Omental fat pad (tissue), 4 donors: ENCODE measurements at places on chromosomes 2 and 18. TPM values are rescaled to one million over a fixed set of nuclear protein-coding genes. Genes with fewer than 3 reads are reported as not detected.
A peak's percentile ranks its signal among the peaks of the same experiment; 100 is the strongest.

The UGT1A5 gene
- not detected for total RNA-seq

The POTEJ gene
- not detected for total RNA-seq

The SERPINB3 gene
- not detected for total RNA-seq

The EDAR gene
- total RNA-seq = not detected

The ZNF142 gene
- 11.8 TPM for total RNA-seq

The HMSD gene
- total RNA-seq = 1.6 TPM

The SAG gene
- total RNA-seq = not detected

The GYPC gene
- total RNA-seq = 171 TPM

The UGT1A4 gene
- not detected for total RNA-seq

The REG3A gene
- total RNA-seq = not detected

The PLCL1 gene
- total RNA-seq = 5.4 TPM

DNA sequence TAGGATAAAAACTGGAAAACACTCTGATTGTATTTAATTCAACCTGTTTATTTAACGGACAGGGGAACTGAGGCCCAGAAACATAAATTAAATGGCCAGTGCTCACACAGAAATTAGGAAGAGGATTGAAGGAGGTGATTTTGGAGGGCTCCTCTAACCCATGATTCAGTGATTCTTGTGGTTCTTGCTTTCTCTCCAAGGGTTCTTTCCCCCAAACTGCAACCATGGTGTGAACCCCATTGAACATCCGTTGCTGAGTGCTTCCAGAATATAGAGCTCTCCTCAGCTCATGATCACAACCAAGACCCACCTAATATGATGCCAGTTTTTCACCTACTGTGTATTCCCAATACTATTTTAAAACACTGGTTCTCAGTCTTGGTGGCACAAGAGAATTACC is 41.4 kb downstream of the BMP10 start:
- no peak for DNase-seq

DNA sequence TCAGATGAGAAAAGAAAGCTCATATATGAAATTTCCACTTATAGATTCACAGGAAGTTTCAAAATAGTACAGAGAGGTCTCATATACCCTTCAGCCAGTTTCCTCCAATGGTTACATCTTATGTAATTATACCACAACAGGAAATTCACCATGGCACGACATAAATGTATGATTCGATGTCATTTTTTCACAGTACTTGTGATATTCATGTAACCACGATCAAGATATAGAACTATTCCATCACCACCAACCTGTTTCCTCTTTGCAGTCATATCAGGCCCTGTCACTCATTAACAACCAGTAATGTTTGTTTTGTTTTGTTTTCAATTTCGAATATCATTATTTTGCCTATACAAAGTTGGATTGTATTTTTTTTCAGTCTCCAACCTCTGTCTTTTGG is 314.3 kb upstream of the POU3F3 start:
- DNase-seq = no peak

DNA sequence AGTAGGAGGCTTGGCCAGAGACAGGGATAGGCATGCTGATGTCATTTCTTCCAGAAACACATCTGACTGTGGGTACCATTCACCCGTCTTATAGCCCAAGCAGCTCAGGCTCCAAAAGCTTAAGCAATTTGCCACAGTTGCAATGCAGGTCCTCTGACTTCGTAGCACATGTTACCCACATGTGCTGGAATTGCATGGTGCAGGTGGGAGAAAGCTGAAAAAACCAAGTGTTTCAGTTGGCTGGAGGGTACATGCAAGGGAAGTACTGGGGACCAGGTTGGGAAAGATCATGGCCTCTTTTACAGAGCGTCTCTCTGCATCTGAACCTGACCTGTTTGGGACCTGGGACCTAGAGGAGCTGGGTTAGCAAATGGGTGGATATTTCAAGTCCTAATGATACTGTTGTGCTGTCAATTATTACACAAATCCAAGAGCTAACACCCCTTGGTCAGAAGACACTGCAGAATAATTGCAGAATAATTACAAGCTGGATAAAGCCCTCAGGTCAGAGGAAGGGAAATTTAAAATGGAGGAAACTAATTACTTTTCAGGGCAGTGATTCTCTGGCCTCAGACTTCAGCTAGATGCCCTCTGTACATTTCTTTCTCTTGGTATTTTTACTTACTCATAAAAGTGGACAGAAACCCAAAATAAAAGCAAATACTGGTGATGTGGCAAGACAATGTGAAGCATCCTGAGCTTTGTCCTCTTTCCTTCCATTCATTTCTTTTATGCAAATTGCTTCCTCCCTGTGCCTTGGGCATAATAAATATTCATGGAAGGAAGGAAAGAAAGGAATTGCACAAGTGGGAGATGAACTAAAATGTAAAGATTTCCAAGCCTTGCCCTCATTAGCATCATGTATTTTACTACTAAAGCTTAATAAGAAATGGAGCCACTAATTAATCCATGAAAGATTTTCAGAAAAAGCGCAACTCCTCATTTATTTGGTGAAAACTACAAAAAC is 45.6 kb upstream of the TTC39C start:
- DNase-seq = no peak

GRCh38 chr2:230019742-230020141 is 49.0 kb downstream of the SLC16A14 start:
- no peak for DNase-seq

- DNase-seq = no peak
These were observed 57.6 kb downstream of the ATOH8 start for GRCh38 chr2:85811180-85812093.

- no peak for DNase-seq
These were observed 836 bp downstream of the DTNA start for GRCh38 chr18:34710934-34711333.

DNA sequence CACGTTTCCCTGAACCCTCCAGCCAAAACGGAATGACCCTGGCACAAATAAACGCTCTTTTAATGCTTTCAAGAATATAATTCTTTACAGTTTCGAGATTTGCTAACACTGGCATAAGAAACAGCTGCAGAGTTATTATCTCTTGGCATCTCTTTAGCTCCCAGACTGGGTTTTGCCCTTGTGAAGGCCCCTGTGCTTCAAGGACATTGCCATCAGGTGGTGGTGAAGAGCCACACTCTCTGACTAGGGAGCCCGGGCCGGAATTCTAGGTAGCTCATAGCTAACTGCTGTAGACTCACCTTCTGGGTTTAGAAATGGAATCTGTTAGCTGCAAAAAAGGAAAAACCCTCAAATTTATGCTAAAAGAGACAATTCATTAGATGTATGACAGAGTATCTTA is 13.3 kb upstream of the GALNT14 start:
- DNase-seq = no peak

GRCh38 chr2:40957508-40957907 is 505.6 kb upstream of the SLC8A1 start:
- DNase-seq = no peak

- no peak for DNase-seq
These were observed 244.2 kb upstream of the BOD1L2 start for GRCh38 chr18:56902653-56903052.

DNA sequence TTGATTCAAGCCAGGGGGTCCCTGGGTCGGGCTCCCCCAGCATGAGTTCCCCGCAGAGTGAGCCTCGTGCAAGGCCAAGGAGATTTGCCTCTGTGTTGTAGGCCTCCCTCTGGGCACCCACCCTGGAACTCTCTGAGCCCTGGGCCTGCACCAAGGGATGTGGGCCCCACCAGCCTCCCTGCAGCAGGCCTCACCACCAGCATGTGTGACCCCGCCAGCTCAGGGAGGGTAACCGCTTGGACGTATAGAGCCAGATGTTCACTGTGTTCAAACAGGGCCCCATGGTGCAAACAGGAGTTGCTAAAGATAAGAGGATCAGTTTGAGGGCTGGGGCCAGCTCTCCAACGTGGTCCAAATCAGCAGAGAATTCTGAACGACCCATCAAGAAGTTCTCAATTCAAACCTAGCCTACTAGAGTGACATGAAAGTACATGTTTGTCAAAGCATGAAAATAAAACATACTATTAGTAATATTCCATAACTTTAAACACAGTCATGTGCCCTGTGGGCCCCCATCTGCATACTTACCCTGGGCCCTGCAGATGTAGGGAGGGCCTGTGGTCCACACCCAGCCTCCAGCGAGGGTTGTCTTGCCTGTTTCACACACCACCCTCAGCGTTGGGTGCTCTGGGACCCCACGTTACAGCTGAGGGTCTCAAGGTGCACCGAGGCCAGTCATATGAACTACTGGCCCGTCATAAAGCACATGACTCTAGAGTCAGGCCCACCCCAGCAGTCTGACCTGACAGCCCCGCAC is 5.5 kb upstream of the TUBB6 start:
- DNase-seq = peak; percentile 10

- DNase-seq = no peak
These were observed 32.5 kb downstream of the RNF152 start for GRCh38 chr18:61860302-61860701.

DNA sequence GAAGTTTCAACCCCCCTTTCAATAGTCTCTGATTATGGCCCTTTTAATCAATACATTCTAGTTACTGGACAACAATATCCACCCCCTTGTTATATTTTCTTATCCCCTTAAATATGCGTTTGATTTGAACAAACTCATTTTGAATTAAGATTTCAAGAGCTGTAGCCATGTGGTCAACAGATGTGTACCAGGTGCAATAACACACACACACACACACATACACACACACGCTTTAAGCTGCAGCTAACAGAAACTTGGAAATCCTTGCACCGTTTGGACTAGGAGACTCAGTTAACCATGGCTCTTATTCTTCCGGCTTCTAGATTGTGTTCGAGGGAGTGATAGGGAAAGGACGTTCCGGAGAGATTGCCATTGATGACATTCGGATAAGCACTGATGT is 82.8 kb downstream of the NRP2 start:
- DNase-seq = no peak

- no peak for DNase-seq
These were observed 142.0 kb upstream of the DNMT3A start for GRCh38 chr2:25483607-25484266.
